ENCODE measurements at places on chromosomes 5 and 9. TPM values are rescaled to one million over a fixed set of nuclear protein-coding genes. Genes with fewer than 3 reads are reported as not detected.
A peak's percentile ranks its signal among the peaks of the same experiment; 100 is the strongest.

GRCh38 chr9:121185774-121186403 is 15.8 kb downstream of the RAB14 start:
- DNase-seq: no peak

Gene PCDHGB4
- 0.10 TPM for total RNA-seq

Gene ARL14EPL
- not detected for total RNA-seq

DNA sequence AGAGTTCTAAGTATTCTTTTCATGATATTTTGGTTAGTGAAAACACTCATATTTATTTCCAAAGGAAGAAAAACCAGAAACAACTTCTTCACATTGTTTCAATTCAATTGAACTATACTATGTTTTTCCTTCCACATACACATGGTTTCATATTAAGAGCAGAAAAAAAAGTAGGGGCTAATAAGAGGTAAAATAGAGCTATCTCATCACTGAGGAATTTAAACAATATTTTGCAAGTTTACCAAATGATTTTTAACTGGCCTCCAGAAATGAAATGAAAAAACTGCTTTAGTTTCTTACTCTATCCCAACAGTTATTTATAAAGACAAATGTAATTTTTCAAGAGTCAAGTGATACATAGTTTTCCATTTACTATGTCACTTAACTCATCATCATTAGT is 233.5 kb downstream of the RFX3 start:
- no peak for DNase-seq

GRCh38 chr9:131024978-131025868 is 16.2 kb downstream of the LAMC3 start:
- no peak for DNase-seq

GRCh38 chr9:114910541-114910940 is 19.9 kb downstream of the TNFSF8 start:
- DNase-seq: no peak

DNA sequence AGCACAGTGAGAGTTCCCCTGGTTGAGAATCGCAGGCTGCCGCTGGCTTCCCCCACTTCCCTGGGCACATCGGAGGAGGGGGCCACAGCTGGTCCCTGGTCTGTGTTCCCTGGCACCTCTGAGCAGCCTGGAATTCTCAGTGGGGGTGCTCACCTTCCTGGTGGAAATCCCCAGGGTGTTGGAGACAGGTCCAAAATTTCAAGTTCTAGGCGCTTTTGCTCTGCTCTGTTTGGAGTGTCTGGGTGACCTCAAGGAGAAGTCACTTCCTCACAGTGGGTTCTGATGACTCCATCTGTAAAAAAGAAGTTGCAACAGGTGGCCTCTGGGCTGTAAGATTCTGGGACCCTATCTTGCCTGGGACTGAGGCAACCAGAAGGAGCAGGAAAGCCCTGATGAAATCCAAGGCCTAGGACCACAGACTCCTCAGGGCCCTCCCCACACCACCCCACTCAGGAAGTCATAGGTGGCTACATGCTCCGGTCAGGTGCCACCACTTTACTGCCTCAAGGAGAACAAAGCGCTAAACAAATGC is at the start of gene TRAF1:
TSS of gene TRAF1 (minus strand) at position 400 of the 532 bp plus-strand sequence. CDS start 721 bp downstream, outside the sequence.
- DNase-seq: no peak

DNA sequence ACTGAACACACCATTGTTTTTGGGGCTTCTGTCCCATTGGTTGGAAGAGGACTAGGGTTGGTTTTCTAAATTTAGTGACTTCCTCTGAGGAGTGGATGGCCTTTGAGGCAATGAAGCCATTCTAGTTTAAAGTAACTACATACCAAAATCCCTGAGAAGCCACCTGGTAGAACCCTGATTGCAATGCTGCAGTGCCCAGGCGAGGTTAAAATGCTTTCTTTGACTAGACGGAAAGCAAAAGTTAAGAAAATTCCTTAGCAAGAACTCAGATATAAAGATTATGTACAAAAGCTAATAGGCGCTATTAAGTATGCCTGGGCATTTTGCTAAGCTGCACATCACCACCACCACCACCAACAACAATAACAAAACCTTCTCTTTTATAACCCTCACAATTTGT is 20.6 kb downstream of the GLRX start:
- DNase-seq: no peak

GRCh38 chr9:94065535-94065961 is 18.7 kb upstream of the PTPDC1 start:
- DNase-seq: peak; percentile 37

Gene PCDHGA7
- not detected for total RNA-seq

GRCh38 chr5:139710319-139711066 is 62.3 kb downstream of the CXXC5 start:
- peak; percentile 59 for DNase-seq

DNA sequence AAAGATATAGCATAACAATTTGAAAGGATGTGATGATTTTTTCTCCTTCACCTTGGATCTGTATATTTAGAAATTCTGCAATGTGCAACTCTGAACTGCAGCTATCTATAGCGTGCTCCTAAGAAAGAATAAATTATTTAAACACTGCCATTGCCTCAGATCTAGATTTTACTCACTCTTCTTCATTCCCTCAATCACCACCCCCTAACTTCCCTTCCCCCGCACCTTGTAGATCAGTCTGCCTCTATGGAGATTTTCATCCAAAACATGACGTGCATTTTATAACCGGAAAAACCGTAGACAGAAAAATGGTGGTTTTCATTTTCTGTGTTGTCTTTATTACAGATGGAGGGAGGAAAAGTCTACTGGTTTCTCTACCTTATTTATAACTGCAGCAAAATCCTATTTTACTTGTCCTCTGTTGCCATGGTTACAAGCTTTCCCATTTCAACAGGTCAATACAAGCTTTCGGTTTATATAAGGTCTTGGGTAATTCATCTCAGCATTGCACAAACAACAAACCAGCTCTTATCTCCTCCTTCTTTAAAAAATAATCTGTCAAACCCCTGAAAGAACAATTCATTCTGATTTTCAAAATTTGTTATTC is 480.0 kb downstream of the TAF11L14 start:
- DNase-seq: no peak

DNA sequence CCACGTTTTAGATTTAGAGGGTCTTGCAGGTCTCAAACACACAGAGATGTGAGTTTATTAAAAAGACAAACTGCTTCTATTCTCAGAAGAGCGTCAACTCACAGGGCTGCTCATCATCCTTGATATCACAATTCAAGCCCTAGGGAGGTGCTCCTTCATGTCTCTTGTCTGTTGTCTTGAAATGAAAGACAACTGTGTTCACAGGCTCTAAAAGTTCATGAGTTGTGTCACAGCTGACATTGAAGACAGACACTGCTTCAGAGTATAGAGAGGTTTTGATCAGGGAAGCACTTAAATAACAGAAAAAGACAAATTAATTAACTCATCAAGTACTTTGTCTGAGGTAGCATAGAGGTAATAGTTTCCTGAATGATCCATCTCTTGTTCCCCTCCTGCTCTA is 1917.6 kb upstream of the WWC1 start:
- DNase-seq: no peak

DNA sequence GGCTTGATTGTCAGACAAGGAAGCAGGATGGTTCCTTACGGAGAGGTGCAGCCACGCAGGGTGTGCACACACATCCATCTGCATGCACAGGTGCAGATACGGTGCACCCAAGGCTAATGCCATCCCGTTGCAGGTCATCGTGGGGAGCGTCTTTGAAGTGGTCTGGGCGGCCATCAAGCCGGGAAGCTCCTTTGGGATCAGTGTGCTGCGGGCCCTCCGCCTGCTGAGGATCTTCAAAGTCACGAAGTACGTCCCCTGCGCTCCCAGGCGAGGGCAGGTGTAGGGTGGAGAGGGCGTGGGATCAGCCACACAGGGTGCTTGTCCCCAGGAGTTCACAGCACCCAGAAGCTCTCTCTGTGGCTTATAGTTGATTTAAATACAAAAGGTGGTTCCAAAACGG is 106.4 kb downstream of the CACNA1B start:
- no peak for DNase-seq

GRCh38 chr5:179397516-179397915 is 52.3 kb upstream of the ADAMTS2 start:
- no peak for DNase-seq

GRCh38 chr9:17216646-17217045 is 81.8 kb downstream of the CNTLN start:
- DNase-seq: no peak

Gene NELFB
- total RNA-seq: 37.8 TPM

GRCh38 chr9:130327781-130328348 is 62.3 kb downstream of the HMCN2 start:
- no peak for DNase-seq

- DNase-seq: no peak
Observed at GRCh38 chr5:66932457-66932856, 264.1 kb downstream of the CD180 start.

DNA sequence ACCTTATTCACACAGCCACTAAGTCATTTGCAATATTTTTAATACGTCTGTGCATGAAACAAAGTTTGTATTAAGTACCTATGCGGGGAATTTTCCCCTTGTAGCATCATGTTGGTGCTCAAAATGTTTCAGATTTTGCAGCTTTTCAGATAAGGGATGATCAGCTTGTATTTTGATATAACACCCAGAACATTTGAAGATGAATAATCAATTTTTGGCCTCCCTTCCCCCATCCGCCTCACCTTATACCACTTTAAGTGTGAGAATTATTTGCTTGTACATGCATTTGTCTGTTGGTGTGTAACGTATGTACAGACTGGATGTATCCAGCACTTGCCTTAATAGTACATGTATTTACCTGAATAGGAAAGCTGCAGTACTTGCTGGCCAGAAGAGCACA is 1.7 kb downstream of the JAK2 start:
- no peak for DNase-seq

GRCh38 chr5:95084757-95085156 is 200.1 kb downstream of the MCTP1 start:
- DNase-seq: no peak

Gene ALDOB
- total RNA-seq: not detected

Gene SUSD3
- 62.3 TPM for total RNA-seq

Gene LHX3
- 0.18 TPM for total RNA-seq

GRCh38 chr5:14850419-14851049 is 21.0 kb downstream of the ANKH start:
- no peak for DNase-seq

DNA sequence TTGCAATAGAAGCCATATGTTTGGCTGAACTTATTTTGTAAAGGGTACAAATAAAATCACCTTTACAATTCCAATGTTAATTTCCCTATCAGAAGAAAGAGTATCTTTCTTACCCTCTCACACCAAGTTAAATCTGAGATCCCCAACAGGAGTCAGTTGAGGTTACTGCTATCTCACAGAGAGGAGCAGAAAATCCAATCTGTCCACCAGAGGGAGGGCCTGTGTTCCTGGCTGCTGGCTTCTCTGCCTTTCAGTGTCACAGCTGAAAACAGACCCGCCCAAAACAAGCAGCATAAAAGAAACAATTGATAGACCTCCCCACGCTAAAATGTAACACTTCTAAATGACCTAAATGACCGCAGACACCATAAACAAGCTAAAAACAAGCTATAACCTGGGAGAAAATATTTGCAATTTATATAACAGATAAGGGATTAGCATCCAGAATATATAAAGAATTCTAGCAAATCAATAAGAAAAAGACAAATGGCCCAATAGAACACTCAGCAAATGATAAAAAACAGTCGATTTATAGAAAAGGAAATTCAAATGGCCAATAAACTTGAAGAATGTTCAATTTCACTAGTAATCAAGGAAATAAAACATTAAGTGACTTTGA is 24.5 kb upstream of the MVB12B start:
- DNase-seq: no peak

- no peak for DNase-seq
Observed at GRCh38 chr5:77024490-77024889, 5.7 kb upstream of the AGGF1 start.

- DNase-seq: no peak
Observed at GRCh38 chr9:115267790-115268189, 149.8 kb upstream of the TNC start.

DNA sequence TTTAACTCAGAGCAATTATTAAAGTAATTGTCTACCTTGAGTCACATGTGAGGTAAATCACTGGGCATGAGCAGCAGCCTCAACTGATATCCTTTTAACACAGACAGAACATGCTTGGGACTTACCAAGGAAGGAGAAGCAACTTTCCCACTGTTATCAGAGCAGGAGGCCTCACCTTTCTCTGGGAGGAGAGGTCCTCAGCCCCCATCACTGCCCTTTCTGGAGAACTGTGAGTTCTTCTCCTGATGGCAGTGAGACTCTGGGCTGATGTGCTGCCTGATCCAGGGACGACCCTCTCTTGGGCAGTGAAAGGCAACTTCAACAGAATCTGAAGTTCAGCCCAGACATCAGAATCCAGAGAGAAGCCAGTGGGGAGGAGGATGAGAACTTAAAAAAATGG is 343.4 kb upstream of the IRX1 start:
- DNase-seq: no peak

- DNase-seq: no peak
Observed at GRCh38 chr9:16673171-16673570, 197.3 kb downstream of the BNC2 start.

DNA sequence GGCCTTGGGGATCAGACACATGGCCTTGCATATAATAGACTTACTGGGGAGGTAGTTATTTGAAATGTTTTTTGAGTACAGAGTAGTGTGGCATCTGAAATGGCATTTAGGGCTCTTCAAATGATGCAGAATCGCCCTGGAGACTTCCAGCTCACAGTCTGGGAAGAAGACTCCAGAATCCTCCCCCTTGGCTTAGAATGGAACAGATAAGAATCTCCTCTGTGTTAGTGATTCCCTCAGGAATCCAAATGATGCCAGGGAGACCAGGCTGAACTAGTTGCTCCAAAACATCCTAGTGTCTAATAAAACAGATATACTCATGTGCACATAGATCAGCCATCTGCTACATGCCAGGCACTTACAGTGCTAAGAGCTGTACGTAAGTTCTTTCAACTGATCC is 38.6 kb upstream of the SMC5 start:
- DNase-seq: no peak

- no peak for DNase-seq
Observed at GRCh38 chr5:159184236-159184635, 25.1 kb downstream of the RNF145 start.

DNA sequence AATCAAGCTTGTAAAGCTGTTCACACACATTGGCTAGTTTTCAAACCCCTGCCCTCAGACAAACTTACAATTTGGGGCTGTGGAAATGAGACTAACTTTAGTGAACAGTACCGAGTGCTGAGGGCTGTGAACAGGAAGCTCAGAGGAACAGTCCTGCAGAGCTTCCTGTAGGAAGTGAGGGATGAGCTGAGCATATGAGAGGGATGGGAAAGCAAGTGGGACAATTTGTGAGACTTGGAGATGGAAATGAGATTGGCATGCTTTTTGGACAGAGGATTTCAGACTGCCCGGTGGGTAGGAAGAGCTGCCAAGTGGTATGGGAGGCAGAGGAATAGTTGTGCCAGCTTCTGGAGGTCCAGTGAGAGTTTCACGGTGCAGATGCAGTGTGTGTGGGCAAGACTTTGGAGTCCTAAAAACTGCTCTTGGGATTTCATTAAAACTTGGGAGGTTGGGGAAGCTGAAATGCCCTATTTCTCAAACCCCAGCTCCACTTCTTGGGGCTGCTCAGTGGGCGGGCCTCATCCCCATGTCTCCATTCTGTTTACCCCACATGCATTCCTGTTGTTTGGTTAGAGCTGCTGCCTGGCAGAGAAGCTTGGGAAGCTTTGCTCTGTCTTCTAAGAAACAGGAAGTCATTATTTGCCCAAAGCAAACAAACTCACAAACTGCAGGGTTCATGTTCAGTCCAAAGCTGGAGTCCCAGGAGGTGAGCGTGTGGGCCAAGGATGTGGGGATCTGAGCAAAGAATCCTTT is 267.5 kb downstream of the ZSWIM6 start:
- no peak for DNase-seq

Gene DMRT3
- not detected for total RNA-seq

GRCh38 chr9:92749934-92750315 is 14.7 kb downstream of the BICD2 start:
- DNase-seq: no peak

Data from T-helper 17 cell (primary cell).